ENCODE measurements at places on chromosomes 3 and 15.

DNA sequence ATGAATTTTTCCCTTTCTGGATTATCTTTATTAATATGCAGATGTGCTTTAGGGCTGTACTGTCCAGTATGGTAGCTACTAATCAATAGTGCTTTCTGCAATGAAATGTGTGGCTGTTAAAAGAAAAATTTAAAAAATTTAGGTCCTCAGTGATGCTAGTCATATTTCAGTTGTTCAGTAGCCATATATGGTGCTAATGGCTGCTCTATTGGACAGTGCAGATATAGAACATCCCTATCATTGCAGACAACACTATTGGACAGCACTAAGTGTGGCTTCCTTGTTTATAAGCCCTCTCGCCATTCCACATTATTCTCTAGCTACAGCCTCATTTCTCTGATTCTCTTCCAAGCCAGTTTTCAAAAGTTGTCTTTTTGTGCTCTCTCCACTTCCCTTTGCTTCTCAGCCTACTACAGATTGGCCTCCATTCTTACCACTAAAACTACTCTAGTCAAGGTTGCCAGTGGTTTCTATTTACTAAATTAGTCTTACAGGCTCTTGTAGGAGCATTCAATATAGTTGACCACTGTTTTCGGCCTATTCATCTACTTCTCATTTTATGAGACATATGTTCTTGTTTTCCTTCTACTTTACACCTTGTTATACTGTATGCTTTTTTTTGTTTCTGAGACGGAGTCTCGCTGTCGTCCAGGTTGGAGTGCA is 9.5 kb downstream of the MAPK6 start:
- DNase-seq: no peak

DNA sequence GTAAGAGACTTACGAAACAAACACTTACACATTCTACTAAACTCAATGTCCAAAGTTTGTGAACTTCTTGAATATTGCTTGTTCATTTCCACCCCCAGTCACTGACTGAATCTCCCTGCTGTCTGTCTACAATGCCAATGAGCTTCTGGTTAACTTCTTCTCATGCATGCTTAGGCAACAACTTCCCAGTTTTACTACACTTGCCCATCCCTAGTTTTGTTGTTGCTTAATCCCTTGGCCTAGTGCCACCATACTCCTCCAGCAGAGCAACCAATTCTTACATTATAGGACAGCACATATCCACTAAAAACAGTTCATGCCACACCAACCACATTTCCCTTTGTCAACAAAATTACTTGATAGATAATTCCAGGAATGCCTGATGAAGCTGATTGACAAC is 40.9 kb upstream of the CCR2 start:
- peak; percentile 88 for DNase-seq

DNA sequence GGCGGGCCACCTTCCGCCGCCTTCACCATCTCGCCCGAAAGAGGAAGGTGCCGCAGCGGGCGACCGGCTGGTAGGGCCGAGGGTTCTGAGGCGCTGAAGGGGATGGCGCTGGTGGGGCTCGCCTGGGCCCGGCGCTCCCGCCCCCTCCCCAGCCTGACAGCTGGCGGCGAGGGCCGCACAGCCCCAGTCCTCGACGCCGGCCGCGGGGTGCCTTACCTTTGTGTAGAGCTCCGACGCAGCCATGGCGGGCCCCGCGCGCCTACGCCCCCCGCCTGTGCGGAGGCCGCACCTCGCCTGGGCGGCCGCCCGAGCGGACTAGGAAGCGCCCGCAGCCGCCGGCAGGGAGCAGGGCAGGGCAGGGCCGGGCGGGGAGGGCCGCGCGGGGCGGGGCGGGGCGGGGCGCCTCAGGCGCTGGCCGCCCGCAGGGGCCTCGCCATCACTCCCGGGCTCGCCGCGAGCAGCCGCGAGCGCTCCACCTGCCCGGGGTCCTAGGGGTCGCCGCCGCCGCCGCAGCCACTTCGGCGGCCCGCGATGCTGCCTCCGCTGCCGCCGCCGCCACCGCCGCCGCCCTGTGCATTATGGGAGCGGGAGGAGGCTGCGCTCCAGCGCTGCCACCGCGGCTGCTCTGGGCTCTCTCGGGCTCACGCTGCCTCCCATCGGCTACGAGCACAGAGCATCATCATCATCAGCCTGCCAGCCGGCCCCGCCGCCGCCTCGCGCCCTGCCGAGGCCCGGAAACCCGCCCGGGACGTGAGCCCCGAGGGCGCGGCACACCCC is at the start of gene MYO5A:
Gene MYO5A (minus strand): TSS at position 317 of the 777 bp plus-strand sequence. CDS start 74 bp downstream, at position 243.
- DNase-seq: peak; percentile 85

DNA sequence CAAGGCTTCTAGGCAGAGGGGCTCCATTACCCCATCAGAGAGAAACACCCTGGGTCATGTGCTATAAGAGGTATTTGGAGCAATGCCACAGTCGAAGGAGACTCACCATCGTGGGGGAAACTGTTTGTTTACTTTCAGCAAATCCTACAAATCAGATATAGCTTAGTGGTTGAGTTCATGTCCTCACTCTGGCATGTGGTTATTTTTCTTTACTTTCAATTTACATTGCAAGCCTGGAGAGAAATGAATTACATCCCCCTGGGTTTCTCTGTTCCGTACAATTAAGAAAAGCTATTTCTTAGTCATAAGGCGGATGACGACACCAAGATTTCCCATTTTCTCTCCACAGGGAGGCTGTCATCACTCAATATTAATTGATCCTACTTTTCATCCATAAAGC is 36.9 kb downstream of the RFTN1 start:
- DNase-seq: peak; percentile 19

DNA sequence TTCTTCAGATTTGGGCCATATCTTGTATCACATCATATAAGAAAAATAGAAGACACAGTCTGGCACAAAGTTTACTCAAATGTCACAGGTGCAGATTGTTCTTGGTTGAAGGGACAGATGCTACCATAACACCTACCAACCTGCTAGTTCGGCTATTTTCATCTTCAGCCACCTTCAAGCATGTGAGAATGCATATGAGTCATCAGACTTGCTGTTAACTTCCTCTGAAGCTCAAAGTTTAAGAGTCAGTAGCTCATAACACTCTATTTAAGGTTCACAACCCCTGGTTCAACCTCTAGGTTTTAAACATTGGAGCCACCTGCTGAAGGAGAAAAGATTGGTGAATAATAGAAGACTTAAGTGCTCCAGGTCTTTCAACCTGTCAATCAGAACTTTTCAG is 522.8 kb downstream of the NLGN1 start:
- peak; percentile 46 for DNase-seq

- DNase-seq: no peak
Measured at GRCh38 chr15:90015294-90015693, 14.2 kb downstream of the ZNF710 start.

GRCh38 chr15:37619358-37620042 is 314.9 kb upstream of the TMCO5A start:
- no peak for DNase-seq

DNA sequence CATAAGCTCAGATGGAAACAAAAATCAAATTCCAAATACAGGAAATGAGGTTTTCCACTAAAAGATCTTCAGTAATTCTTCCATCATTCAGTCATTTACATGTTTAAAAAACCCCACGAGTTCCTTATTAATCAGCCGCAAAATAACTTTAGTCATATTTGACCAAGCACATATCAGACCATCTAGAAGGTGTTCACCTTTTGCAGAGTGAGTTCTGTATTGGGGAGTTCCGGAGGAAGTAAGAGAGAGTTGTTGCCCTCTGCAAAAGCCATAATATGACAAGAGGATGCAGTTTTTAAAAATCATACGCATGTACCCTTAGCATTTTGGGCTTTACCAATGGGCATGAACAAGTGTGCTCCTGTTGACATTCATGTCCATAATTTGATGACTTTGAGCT is 61.6 kb downstream of the CCR1 start:
- DNase-seq: no peak

- no peak for DNase-seq
Measured at GRCh38 chr3:14214764-14215163, 36.1 kb downstream of the LSM3 start.

DNA sequence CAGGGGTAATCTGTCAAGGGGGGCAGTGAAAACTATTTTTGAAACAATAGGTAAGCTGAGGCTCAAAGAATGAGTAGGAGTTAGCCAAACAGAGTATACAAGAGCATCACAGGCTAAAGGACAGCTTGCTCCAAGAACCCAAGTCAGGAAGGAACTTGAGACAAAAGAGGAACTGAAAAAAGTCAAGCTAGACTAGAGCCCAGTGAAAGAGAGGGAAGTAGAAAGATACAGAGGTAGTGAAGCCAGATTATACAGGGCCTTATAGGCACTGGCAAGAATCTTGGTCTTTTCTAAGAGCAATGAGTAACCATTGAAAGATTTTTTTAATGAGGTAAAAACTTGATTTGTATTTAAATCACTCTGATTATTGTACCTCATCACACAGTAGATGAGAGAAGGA is 69.9 kb downstream of the FILIP1L start:
- DNase-seq: no peak

- no peak for DNase-seq
Measured at GRCh38 chr3:19248767-19249166, 100.5 kb downstream of the KCNH8 start.

DNA sequence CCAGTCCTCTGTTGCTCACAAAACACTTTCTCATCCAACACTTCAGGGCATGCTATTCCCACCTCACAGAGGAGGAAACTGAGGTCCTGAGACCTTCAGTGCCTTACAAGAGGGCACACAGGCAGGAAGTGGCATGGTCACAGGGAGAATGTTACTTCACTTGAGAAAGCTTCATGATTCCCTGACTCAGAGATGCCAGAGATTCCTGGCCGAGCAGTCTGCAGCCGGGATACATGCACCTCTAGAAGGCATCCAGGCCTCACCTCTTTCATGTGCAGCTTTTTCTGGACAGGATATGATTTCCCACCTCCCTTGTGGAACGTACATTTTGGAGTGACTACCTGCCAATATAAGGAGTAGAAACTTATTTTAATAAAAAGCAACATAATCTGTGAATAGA is 2.8 kb upstream of the SST start:
- DNase-seq: peak; percentile 7

DNA sequence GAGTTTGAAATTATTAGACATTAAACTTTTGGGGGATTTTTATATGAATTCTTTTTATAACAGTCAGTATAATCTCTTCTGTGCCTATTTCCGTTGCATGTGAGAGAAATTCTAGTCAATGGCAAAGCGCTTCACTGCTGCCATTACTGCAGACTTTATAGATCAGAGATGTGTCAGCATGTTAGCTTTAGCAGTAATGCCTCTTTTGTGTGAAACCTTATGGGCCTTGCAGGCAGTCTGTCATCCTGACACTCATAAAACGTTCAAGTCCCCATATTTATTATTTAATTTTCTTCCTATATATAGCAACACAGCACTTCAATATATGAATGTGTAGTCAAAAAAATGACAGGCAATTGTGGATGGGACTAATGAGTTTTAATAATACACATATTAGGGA is 191.0 kb downstream of the NLGN1 start:
- no peak for DNase-seq

DNA sequence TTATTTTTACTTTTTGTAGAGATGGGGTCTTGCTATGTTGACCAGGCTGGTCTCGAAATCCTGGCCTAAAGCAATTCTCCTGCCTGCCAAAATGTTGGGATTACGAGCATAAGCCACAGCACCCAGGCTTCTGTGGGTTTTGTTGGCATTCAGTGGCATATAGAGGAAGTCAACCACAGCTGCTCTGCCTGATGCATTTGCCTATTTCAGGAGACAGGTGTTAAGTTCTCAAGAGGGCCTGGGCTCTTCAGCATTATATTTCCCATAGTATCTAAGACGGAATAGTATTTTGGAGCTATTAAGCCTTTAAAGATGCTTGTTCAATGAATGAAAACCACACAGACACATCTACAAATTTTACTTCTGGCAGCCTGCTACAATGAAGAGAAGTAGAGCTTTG is 73.5 kb upstream of the CSPG5 start:
- DNase-seq: no peak

- DNase-seq: peak; percentile 76
Measured at GRCh38 chr15:90143166-90143655, 40.9 kb upstream of the IDH2 start.

DNA sequence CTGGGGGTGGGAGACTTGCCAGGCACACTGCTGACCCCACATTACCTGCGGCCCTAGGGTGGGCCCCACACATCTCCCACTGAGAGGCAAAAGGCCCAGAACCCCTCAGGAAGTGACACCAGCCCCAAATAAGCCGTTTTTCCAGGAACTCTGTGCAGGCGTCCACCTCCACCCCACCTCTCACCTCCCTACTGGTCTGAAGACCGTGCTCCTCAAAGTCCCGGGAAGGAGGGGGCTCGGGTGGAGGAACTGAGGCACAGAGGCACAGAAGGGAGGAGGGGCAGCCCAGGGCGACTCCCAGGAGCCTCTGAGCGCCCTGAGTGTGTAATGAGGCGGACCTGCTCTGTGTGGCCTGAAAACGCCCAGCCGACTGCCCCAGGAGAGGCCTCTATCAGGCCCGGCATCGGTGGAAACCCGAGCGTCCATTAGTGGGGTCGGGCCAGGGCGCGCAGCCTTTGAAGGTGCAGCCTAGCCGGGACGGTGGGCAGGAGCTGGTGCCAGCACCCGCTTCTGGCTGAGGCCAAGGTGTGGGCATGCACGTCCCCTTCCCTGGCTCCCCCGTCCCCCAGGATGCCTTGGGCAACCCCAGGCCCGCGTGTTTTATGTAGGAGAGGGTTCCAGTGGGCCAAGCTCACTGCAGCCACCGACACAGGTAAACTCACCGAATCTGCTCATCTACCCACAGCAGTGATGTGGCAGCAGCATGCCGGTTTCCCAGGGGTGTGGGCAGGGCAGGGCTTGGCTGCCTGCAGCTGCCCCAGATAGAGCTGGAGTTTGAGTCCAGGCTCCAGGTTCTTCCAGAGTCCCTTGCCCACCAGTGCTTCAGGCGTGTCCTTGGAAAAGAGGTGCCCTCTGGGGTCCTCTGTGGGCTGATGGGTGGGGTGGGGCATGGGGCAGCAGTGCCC is 55.8 kb downstream of the DNAJB8 start:
- no peak for DNase-seq

Data from epithelial cell of esophagus (primary cell).